Muscle of arm (tissue), 14 donors: ENCODE measurements at places on chromosomes 2 and 18. TPM values are rescaled to one million over a fixed set of nuclear protein-coding genes. Genes with fewer than 3 reads are reported as not detected.

The ELOA2 gene
- polyA plus RNA-seq, result not detected

The VWC2L gene
- polyA plus RNA-seq, result not detected

The DLX1 gene
- 0.10 TPM for polyA plus RNA-seq

The TMEM247 gene
- not detected for polyA plus RNA-seq

The IL37 gene
- polyA plus RNA-seq, result not detected

The UGT1A3 gene
- polyA plus RNA-seq, result not detected

The KYNU gene
- polyA plus RNA-seq, result not detected

The TTLL4 gene
- 31.1 TPM for polyA plus RNA-seq

The SERPINB10 gene
- not detected for polyA plus RNA-seq

The TRMT61B gene
- polyA plus RNA-seq, result 17.8 TPM

The SOCS6 gene
- polyA plus RNA-seq, result 18.6 TPM
